ENCODE measurements at places on chromosomes 3 and 15.

- DNase-seq, result peak; percentile 35
Observed at GRCh38 chr3:134603480-134603879, 47.3 kb downstream of the KY start.

GRCh38 chr3:126406389-126407296 lies 11.9 kb downstream of the CFAP100 start:
- peak; percentile 19 for DNase-seq

DNA sequence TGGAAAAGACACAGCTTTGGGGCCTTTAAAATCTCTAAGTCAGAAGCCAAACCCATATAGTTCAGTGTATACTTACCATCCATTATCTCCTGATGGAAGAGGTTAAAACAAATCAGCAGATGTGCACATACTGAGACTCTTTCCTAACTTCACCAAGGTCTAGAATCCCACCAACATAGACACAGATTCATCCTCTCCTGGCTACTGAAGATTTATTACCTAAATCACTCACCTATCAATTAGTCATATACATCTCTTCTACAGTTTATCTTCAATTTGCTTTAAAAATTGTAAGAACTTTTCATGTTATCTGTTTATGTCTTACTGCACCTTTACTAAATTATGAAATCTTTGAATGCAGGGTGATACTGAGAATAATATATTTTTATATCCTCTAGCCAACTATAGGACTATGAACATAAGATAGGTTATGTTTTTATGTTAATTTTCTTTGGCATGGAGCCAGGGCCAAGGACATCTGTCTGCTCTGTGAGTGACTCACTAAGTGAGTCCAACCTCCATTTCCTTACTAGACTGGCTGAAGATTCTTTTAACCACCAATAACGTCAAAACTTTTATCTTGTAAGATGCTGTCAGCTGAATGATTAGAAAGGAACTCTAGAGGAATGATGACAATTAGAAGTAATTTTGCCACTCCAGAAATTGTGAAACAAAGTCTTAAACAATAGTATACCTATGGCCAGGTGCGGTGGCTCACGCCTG lies 397.6 kb downstream of the FOXP1 start:
- DNase-seq, result no peak

- no peak for DNase-seq
Observed at GRCh38 chr15:52013151-52013791, 5.7 kb upstream of the MAPK6 start.

DNA sequence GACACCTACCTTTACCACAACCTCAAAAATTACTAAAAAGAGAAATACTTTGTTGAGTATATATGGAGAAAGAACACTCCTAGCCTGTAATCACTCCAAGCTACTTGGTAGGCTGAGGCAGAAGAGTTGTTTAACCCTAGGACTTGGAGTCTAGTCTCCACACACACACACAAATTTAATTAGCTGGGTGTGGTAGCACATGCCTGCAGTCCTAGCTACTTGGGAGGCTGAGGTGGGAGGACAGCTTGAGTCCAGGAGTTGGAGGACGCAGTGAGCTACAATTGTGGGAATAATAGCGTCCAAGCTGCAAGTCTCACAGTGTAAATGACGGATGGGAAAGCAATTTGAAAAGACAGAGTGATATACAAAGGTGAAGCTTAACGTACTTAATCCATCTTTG lies 50.5 kb downstream of the LDHAL6B start:
- DNase-seq, result no peak

DNA sequence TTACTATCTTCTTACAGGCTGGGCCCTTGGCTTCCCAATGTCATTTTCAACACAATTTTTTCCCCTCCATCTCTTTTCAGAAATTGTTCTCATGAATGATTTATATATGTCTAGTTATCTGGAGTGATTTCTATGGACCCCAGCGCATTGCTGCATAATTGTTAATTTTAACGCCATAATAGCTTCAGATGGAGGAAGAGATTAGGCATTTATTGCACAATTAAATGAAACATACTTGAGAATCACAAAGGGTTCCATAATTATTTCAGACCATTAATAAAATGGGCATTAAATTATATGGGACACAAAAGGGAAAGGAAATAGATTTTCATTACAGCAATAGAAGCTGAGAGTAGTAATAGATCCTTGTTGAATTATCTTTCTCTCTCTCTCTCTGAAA lies 70.3 kb upstream of the SOX14 start:
- DNase-seq, result no peak

- no peak for DNase-seq
Observed at GRCh38 chr3:140243575-140243974, 308.6 kb downstream of the CLSTN2 start.

DNA sequence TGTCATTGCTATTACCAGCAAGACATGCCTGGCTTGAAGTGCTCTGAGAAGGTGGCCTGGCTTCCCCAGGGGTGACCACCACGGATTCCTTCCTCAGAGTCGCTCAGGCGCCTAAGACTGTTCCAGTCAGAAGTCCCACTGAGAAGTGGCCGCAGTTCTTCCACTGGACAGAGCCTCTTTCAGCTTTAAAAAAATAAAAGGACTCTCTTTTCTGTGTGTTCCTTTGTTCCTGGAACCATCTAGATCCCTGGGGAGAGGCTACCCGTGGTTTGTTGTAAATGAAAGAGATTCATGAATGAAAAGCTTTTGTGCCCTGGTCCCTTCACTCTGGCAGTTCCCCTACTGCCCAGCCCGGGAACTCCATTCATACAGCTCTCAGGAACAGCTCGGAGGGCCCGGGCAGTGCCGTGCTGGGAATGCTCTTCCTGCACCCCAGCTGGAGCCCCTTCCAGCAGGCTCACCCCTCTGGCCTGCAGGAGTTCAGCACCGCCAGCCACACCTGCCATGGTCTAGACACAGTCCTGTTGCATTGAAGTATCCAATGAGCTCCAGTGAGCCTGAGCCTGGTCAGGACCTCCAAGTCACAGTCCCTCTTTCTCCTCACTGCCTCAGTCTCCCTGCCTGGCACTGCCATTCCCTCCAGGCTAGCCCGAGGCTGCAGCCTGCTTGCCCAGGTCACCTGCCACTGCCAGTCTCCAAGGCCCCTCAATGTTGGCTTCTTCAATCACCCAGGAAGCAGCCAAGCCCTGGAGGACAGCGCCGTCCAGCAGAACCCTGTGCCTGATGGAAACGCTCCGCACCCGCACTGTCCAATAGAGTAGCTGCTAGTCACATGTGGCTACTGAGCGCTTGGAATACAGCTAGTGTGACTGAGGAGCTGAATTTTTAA lies 75.4 kb downstream of the XXYLT1 start:
- DNase-seq, result no peak

DNA sequence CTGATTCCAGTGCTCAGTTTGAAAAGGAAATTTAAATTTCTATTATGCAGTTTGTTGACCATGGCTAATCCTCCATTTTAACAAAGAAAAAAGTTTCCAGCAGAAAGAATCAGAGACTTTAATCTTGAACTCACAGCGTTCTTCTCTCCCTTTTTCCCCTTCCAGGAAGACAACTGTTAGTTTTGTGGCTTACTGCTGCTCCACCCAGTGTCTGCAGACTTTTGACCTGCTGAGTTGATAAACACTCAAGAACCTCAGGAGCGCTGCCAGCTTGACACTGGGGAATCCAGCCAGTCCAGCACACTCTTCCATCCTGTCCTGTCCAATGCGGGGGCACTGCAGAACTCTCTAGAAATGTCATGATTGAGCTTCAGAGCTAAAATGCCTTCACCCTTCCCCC lies 134.6 kb downstream of the LRRC28 start:
- DNase-seq, result no peak

- no peak for DNase-seq
Observed at GRCh38 chr3:113496924-113497323, 18.0 kb downstream of the SPICE1 start.

- DNase-seq, result no peak
Observed at GRCh38 chr3:41190509-41191284, 8.6 kb upstream of the CTNNB1 start.

DNA sequence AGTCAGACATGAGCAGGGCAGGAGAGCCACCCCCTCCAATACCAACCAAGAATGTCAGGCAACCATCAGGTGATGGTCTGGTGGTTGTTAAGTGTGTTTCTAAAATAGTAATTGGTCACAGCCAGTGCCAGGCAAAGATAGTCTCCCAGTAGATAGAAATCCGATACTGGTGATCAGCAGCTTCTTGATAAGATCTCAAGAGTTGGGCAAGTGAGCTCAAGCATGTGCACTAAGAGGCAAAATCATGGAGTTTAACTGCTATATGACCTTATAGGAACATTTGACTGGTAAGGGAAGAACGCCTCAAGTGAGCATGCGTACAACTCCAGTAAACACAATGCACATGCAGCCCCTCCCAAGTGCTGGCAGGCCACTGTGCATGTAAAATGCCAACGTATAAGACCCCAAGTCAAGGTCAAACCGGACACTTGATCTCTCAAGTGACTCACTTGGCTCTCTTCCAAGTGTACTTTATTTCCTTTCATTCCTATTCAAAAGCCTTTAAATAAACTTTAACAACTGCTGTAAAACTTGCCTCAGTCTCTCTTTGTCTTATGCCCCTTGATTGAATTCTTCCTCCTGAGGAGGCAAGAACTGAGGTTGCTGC lies 36.0 kb upstream of the CBLB start:
- no peak for DNase-seq

DNA sequence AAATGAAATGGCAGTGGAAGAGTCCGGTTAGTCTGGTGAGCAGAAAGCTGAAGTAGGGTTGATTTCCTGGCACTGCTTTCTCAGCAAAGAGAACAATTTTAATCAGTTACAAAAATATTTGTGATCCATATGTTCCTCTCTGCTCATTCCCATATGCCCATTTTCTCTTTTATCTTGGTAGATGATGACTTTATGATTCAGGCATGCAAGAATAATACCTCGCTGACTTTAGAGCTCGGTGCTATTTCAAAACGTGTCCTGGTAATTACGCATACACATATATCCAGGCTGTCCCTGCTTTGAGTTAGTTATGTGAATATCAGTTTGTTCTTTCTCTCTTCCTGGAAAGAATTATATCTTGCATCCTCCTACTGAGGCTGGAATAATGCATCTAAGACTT lies 38.5 kb downstream of the ARPP21 start:
- DNase-seq, result no peak
